ENCODE measurements at places on chromosomes 4 and X. TPM values are rescaled to one million over a fixed set of nuclear protein-coding genes. Genes with fewer than 3 reads are reported as not detected.

Gene GYPA
- not detected for total RNA-seq

Gene HPF1
- total RNA-seq, result 44.8 TPM

Gene TBC1D9
- total RNA-seq, result 17.2 TPM

Gene CT45A1
- not detected for total RNA-seq

Gene VCX3B
- total RNA-seq, result not detected

Gene CXXC4
- total RNA-seq, result not detected

Gene TMPRSS11D
- total RNA-seq, result not detected

Gene PFKFB1
- total RNA-seq, result 0.13 TPM

Gene CWH43
- not detected for total RNA-seq

Gene ODAPH
- total RNA-seq, result not detected

Gene ARHGAP24
- total RNA-seq, result 19.8 TPM

Gene GABRG1
- total RNA-seq, result not detected

Gene ATP1B4
- not detected for total RNA-seq

Gene NSDHL
- 15.0 TPM for total RNA-seq

Gene MAGEA2B
- not detected for total RNA-seq

Gene GAGE13
- not detected for total RNA-seq

Gene FRMPD4
- 0.26 TPM for total RNA-seq

Gene HELQ
- total RNA-seq, result 24.4 TPM

Gene FOXR2
- total RNA-seq, result not detected

Gene TIMM8A
- 7.6 TPM for total RNA-seq

Gene POLN
- 3.1 TPM for total RNA-seq

Gene ANKRD50
- 25.3 TPM for total RNA-seq

Gene KCTD8
- total RNA-seq, result not detected

Gene CYLC1
- not detected for total RNA-seq

Gene PTPN13
- 44.3 TPM for total RNA-seq

Gene RHOXF2B
- total RNA-seq, result not detected

Gene SLITRK4
- under 0.01 TPM for total RNA-seq

Gene CLCN3
- total RNA-seq, result 48.5 TPM

Gene PGRMC1
- total RNA-seq, result 159 TPM

Gene SNX12
- total RNA-seq, result 63.9 TPM

Gene AWAT2
- not detected for total RNA-seq

Gene SPANXC
- total RNA-seq, result not detected

Gene SLITRK2
- total RNA-seq, result not detected

Gene RPA4
- 1.0 TPM for total RNA-seq

Gene IGFBP7
- total RNA-seq, result 256 TPM

Gene ZNF280C
- 7.6 TPM for total RNA-seq

Gene APBB2
- 36.5 TPM for total RNA-seq

Gene GPC3
- total RNA-seq, result not detected

Gene TGIF2LX
- not detected for total RNA-seq

Gene SPP1
- 0.32 TPM for total RNA-seq

Gene GLRA3
- total RNA-seq, result not detected

Gene GLUD2
- 2.3 TPM for total RNA-seq

Gene CT45A3
- not detected for total RNA-seq

Gene BEND2
- total RNA-seq, result not detected

Gene MAGEB1
- total RNA-seq, result not detected

Gene HSFX4
- not detected for total RNA-seq

Gene FAM50A
- 36.6 TPM for total RNA-seq

Gene HTN3
- total RNA-seq, result not detected

Gene GPC4
- total RNA-seq, result 0.76 TPM

Gene CXCL5
- total RNA-seq, result 0.32 TPM

Gene IRS4
- total RNA-seq, result not detected

Gene FTSJ1
- total RNA-seq, result 38.6 TPM

Gene PRKX
- 5.5 TPM for total RNA-seq

Gene HS6ST2
- total RNA-seq, result not detected

Gene MAP7D2
- total RNA-seq, result 0.13 TPM

Gene FAM47A
- not detected for total RNA-seq

Gene PRICKLE3
- total RNA-seq, result 6.1 TPM

Gene MTNR1A
- 0.32 TPM for total RNA-seq

All from articular chondrocyte of knee joint (primary cell).